ENCODE measurements at places on chromosomes 1 and 21.

- DNase-seq = no peak
Observed at GRCh38 chr1:47751193-47751592, 246.0 kb downstream of the TRABD2B start.

GRCh38 chr21:44397431-44398031 lies 44.1 kb downstream of the TRPM2 start:
- no peak for DNase-seq

DNA sequence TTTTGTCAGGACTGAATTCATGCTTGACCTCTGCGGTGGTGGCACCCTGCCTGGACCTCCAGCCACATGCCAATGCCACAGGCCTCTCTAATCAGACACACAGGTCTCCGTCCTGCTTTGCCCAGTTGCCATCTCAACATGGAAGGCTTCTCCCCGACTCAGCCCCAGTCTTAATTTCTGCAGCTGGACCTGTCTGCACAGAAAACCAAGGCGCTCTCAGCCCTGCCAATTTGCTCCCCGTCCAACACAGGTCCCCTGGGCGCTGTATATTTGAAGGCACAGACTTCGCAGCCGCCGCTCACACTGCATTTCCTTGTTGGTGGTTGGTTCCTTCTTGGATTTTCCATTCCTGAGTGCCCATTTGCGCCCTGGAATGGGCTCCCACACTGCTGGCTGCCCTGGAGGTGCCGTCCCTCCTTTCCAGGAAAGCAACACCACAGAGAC lies 28.0 kb upstream of the PLEKHG5 start:
- no peak for DNase-seq

DNA sequence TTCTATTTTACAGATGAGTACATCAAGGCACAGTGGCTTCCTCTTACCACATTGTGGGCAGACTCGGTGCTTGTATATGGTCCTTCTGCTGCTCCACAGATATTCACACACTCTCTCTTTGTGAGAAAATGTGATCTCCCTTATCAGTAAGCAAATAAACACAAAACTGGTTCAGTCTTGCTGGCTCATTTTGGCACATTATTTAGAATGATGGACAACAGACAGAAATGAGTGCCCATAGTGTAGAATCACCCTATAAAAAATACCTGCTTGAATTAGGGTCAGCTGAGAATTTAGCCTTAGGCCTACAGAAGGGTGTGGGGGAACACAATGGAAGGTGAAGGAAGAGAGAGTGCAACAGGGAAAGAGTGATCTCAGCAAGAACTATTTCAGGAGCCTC lies 423.1 kb downstream of the HLX start:
- DNase-seq = no peak

- peak; percentile 76 for DNase-seq
Observed at GRCh38 chr1:153510984-153511410, 24.8 kb downstream of the S100A6 start.

- DNase-seq = no peak
Observed at GRCh38 chr1:240878631-240879030, 266.7 kb upstream of the GREM2 start.

- no peak for DNase-seq
Observed at GRCh38 chr1:207318072-207318619, 3.3 kb upstream of the CD55 start.

- DNase-seq = peak; percentile 55
Observed at GRCh38 chr1:27632387-27633297, 2.3 kb downstream of the FGR start.

GRCh38 chr1:234899041-234899729 lies 229.5 kb downstream of the TOMM20 start:
- DNase-seq = no peak

- no peak for DNase-seq
Observed at GRCh38 chr21:43767984-43768867, 7.9 kb downstream of the CSTB start.

GRCh38 chr21:27690426-27690825 lies 723.5 kb upstream of the ADAMTS5 start:
- DNase-seq = no peak

GRCh38 chr1:158283965-158284364 lies 5.8 kb upstream of the CD1C start:
- DNase-seq = no peak

DNA sequence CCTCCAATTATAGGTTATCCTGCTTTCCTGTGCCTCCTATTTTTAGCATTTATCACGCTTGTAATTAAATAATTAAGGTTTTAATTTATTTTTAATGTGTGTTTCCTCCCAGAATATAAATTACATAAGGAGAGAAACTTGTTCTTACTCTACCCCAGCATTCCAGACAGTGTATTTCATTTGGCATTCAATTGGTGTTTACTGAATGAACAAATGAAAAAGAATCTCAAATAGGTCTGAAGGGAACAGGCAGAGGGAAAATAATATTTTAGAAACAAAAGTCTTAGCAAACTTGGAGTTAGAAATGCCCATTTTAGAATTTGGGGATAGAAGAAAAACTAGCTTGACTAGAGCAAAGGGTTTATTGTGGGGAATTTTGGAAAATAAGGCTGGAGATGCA lies 9.9 kb upstream of the RSRP1 start:
- DNase-seq = no peak

GRCh38 chr1:169890761-169891538 lies 2.7 kb downstream of the SCYL3 start:
- DNase-seq = no peak

DNA sequence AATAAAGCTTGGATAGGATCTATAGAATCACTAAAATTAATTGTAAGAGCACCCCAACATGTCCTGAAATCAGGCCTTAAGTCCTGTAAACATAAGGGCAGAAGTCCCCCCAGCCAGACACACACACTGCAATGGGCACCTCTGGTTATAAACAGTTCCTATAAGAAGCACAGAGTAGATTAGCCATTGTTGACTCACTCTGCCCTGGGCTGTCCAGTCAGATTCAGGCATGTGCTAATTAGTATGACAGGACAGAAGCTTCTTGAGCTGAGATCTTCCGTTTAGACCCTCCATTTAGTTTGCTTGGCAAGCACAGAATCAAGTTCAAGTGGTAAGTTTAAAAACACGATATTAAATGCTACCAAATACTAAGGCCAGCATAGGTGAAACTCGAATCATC lies 11.8 kb upstream of the DENND1B start:
- no peak for DNase-seq

DNA sequence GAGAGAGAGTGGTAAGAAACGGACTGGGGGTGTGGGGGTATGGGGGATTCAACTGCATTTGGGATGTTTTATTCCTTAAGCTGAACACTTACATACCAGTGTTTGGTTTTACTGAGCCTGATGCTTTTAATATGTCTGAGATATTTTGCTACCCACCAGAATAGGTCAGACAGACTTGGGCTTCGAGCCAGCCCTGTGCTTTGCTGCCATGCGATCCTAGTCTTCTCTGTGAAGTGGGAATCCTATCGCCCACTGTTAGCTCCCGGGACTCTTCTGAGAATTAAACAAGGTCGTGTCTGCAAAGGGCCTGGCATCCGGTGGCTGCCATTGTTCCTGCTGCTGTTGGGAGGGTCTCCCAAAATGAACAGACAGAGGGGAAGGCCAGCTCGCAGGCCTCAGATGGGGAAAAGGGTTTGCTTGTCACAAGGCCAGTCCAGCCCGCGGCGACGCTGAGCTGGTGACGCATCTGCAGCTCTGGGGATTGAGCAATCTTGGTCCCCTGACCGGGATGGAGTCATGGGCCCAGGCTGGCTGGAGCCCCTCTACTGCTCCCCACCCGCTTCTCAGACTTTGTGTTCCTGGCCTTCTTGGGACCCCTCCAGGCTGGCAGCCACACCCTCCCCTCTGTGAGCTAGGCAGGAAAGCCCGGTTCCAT lies 26.9 kb upstream of the ECE1 start:
- DNase-seq = no peak

DNA sequence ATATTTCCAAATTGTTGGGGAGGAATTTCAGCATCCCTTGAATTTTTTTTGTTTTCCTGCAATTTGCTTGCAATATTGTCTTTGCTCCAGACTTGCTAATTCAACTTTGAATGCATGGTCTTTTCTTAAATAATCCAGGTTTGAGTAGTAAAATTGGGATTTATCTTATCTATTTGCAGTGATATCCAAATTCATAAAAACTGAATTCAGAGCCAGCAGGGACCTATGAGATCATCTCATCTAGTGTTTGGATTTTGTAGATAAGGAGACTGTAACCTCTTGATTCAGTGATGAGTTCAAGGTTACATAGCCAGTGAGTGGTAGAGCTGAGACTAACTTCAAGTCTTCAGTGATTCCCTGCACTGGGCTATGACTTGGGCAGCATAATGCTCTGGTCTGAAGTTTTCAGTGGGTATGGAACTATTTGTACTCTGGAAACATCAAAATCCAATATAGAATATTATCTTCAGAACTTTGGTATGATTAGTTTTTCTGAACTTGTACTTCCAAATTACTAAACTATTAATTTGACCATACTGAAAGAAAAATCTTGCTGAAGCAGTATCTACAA lies 109.4 kb downstream of the DISP1 start:
- no peak for DNase-seq

GRCh38 chr1:234955107-234955731 lies 173.4 kb downstream of the TOMM20 start:
- no peak for DNase-seq

GRCh38 chr1:167651161-167651693 lies 21.2 kb downstream of the RCSD1 start:
- no peak for DNase-seq

DNA sequence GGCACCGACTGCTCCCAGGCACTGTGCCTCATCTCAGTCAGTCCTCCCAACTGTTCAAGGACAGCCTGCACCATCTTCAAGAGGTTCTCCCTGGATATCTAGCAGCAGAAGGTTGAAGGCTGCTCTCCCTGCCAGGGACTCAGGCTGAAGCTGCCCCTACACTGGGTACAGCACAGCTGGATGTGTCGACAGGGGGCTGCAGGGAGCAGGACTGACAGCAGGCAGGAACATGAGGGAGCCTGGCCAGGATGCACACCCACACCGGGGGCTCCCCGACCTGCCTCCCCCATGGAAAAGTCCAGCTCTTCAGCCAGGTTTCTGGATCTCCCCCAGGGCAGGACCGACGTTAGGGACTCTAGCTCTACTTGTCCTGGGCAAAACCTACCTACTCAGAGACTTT lies 20.5 kb downstream of the SETD4 start:
- no peak for DNase-seq

DNA sequence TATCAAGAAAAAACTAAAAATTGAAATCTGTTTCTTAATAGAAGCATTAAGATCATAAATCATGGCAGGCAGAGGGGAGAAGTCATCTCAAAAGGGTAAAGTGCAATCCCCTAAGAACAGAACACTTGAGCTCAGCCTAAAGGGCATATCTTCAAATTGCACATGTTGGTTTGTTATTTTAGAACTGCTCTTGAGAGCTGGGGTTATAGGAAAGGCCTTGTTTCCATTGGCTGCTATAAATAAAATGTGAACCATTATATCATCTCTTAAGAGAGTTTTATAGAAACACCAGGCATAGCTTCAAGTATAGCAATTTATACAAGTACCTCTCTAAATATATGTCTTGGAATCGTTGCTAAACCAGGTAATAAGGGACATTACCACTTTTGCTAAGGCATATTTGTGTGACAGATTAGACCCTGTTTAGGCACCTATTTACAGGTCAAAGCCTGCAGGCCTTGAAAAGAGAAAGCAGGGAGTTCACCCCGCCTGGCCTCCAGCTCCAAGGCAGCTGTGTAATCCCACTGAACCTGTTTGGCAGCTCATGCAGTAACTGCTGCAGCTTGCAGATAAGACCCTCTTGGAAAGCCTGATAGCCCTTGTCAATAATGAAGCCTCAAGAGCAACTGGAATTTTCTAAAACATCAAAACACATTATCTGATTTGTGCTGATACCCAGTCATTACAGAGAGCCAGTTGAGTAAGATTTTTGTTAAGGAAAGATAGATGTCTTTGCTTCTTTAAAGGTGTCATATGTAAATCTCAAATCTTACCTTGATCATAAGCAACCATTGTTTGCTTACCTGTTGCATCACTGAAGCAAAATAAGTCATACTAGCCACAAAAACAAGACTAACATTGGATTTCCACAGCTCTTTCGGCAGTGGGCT lies 24.2 kb upstream of the SYDE2 start:
- no peak for DNase-seq

DNA sequence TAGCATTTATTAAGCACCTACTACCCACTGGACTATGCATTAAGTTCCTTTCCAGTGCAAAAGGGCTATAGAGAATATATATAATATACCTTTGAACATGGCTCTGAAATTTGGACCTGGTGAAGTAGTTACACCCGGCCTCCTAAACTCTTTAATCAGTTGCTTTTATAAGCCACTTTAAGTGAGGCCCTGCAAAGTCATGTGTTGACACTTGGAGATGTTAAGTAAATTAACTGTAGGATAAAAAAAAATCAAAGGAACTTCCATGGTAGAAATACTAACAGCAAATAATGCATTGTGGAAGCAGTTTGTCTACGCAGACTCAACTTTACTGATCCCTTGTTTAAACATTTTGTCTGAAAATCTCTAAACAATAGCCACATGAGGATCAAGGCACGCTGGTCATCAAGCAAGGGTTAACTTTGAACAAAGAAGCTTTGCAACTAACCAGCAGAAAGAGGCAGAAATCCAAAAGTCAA lies 283.9 kb downstream of the VAV3 start:
- DNase-seq = no peak

GRCh38 chr1:95742591-95743089 lies 508.6 kb downstream of the RWDD3 start:
- DNase-seq = no peak

DNA sequence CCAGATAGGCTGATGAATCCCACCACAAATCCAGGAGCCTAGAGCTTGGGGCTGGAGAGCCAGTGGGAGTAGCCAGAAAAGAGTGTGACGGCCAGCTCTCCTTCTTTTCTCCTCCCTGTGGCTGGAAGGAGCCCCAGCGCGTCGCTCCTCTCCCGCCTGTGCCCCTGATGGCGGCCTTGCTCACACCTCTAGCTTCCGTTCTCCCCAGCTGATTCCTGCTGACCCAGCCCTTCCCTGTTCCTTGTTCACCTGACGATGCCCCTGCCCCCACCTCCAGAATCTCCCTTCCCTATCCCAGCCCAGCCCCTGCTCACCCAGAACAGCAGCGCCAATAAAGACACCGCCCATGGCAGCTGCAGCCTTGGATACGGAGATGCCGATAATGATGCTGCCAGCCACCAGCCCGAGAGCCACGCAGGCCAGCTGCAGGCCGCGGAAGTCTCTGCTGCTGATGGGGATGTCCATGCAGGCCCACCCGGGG lies 656 bp downstream of the KNCN start:
- DNase-seq = no peak

GRCh38 chr1:22861764-22862440 lies 110.8 kb downstream of the LACTBL1 start:
- DNase-seq = no peak

- no peak for DNase-seq
Observed at GRCh38 chr1:223802032-223802431, 43.7 kb downstream of the TP53BP2 start.

- DNase-seq = no peak
Observed at GRCh38 chr1:54940042-54940441, 40.4 kb upstream of the TMEM61 start.

- peak; percentile 17 for DNase-seq
Observed at GRCh38 chr1:153261281-153262069, 2.0 kb downstream of the LORICRIN start.
